ENCODE measurements at places on chromosomes 3 and 15.

DNA sequence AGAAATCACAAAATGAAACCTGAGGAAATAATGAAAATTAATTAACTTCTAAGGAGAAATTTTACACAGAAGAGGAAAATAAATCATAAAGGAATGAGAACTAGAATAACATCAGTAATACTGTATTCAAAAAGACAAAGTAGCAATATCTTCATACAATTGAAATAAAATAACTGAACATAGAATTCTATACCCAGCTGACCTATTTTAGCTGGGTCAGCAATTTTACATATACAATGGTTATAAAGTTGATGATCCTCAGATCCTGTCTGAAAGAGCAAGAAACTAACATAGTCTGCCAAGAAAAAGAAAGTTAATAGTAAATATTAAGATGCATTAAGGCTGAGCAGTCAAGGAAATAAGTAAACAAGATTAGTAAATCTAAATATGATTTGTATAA is 93.0 kb upstream of the P3H2 start:
- no peak for DNase-seq

- no peak for DNase-seq
These were observed 45.8 kb downstream of the MITF start for GRCh38 chr3:69784954-69785514.

GRCh38 chr3:85726241-85726640 is 767.5 kb downstream of the CADM2 start:
- no peak for DNase-seq

GRCh38 chr15:63380808-63381282 is 801 bp downstream of the CA12 start:
- DNase-seq, result no peak

DNA sequence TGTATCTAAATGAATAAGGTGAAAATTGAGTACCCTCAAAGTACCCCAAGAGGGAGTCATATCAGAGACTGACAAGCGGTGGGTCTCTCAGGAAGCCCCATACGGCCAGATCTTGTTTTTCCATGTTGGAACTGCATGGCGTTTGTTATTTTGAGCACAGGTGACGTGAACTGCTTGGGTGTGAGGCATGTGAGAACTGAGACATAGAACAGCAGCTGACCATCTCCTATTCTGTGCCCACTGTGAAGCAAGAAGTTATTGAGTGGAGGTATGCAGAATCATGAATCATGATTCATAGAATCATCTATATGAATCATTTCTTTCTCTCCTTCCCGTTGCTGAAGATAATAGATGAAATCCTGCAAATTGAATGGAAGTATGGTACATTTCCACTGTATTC is 4.6 kb downstream of the VPS8 start:
- no peak for DNase-seq

DNA sequence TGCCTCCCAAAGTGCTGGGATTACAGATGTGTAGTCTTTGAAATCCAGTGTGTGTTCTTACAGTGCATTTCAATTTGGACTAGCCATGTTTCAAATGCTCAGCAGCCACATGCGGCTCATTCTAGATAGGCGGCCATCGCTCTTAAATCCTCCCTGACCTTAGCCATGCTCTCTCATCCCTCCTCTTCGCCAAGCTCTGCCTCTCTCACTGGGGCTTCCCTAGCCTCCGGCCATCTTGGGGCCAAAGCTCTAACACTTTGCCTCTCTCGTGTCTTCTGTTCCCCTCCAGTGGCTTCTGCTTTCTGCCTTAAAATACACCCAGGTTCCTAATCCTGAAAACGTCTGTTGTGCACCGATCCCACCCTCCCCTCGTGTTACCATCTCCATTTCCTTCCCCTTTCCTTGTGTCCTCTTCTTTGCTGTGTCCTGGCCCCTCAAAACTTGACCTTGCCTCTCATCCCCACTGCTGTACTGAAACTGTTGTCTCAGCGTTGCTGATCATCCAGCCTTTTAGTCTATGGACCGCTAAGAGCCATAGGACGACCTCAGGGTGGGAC is 1.4 kb upstream of the GHRL start:
- DNase-seq, result no peak

DNA sequence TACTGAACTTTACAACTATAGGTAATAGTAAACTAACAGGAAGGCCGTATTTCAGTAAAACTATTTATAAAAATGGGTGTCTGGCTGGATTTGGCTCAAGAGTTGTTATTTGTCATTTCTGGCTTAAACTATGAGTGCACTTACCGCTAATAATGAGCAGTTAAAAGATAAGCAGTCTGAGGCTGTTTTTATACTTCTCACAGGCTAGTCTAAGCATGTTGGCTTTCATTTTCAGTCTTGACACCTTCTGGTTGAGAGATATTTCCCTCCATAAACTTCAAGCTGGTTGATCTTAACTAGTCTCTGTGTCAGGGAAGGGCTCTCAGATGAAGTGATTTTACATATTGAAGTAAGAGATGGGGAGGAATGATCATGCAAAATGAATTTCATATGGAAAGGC is 96.1 kb downstream of the RSRC1 start:
- no peak for DNase-seq

DNA sequence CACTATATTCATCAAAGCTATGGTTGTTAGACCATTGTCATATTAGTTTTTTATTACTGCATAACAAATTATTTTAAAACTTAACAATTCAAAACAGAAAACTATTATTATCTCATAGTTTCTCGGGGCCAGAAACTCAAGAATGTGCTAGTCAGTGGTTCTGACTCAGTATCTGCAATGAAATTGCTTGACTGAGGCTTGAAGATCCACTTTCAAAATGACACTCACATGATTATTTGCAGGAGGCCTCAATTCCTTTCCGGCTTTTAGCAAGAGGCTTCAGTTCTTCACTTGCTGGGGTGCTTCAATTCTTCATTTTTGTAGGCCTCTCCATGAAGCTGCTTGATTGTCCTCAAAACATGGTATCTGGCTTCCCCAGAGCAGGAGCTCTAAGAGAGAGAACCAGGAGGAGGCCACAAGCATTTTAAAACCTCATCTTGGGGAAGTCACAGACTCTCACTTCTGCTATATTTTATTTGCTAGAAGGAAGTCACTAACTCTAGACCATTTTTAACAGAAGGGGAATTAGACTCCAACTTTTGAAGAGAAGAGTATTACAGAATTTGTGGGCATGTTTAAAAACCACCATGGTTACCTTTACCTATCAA is 383.7 kb downstream of the MFSD1 start:
- no peak for DNase-seq

DNA sequence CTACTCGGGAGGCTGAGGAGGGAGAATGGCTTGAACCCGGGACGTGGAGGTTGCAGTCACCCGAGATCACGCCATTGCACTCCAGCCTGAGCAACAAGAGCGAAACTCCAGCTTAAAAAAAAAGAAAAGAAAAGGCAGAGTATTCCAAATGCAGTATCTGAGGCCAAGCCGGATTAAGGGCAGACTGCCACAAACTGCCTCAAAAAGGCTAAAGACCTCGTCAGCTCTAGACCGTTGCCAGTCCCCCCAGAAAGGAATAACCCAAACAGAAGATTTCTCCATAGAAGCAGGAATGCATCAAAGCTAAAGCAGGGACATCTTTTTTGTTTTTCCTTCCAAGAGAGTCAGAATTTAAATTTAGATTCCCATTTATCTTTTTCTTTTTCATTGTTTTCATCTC is 72.9 kb downstream of the TM4SF4 start:
- no peak for DNase-seq

- no peak for DNase-seq
These were observed 611.7 kb downstream of the ZIC1 start for GRCh38 chr3:148020861-148021260.

- no peak for DNase-seq
These were observed 53.1 kb upstream of the FAM3D start for GRCh38 chr3:58719684-58720083.

DNA sequence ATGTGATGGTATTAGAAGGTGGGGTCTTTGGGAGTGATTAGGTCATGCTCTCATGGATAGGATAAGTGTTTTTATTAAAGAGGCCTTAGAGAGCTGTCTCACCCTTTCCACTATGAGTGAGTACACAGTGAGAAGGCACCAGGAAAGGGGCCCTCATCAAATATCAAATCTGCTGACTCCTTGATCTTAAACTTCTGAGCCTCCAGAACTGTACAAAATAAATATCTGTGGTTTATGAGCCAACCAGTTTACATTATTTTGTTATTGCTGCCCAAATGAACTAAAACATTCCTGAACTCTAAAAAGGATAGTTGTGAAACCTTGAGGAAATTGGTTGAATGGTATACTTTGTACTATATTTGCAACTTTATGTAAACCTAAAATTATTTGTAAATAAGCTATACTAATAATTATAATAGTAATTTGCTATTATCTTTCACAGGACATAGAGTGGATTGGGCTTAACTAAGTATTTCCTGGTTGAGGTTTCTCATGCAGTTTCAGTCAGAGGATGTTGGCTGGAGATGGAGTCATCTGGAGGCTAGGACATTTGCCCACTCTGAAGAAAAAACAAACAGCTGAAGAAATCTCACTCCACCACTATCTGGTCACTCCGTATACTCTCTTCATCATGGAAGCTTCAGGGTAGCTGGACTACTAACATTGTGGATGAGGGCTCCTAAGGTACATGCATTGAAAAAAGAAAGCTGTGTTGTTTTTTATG is 1068.6 kb upstream of the CADM2 start:
- DNase-seq, result no peak

DNA sequence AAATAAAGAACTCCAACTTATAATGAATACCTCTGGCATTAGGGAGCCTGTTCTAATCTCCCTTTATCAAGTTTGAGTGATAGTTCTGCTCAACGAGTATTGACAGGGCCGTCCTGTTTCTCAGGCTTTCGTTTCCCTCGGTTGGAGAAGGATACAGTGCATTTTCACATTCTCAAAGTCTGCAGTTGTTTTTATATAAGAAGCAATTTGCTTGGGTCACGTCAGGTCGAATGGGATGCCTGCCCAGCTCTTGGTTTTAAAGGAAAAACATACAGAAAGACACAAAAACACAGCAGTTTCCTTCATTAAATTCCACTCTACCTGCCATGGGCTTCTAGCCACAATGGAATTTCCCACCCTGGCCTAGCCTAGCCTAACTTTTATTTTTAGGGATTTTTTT is 366.3 kb downstream of the TIGIT start:
- DNase-seq, result no peak

GRCh38 chr3:1275495-1275894 is 182.7 kb downstream of the CNTN6 start:
- no peak for DNase-seq

DNA sequence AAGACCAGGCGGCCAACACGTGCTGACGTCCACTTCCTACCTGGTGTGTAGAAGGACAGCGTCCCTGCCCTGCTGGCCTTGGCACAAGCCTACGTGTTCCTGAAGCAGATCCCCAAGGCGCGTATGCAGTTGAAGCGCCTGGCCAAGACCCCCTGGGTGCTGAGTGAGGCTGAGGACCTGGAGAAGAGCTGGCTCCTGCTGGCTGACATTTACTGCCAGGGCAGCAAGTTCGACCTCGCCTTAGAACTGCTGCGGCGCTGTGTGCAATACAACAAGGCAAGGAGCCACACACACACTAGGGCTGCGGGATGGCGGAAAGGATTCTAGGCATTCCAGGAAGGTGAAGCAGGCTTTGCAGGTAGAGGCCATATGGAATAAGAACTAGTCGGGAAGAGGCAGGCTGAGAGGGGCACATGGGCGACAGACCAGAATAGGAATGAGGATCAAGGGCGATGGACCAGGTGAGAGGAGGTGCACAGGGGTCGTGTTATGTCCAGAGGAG is 15.9 kb downstream of the CSRNP1 start:
- no peak for DNase-seq

DNA sequence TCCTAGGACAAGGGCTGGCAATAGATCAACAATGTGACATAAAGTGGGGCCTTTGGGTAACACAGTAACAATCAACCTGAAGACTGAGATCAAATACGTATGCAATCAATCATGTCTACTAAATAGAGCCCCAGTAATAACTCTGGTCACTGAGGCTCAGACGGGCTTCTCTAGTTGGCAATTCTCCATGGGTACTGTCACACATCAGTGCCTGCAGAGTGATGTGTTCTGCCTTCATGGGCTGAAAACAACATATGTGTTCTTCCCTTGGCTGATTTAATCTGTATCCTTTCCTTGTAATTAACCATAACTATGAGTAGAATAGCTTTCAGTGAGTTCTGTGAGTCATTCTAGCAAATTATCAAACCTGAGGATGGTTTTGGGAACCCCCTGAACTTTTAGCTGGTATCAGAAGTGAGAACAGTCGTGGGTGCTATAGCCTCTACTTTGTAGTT is 113.6 kb downstream of the TMCO5A start:
- DNase-seq, result no peak
